ENCODE measurements at places on chromosomes 7 and 10.

DNA sequence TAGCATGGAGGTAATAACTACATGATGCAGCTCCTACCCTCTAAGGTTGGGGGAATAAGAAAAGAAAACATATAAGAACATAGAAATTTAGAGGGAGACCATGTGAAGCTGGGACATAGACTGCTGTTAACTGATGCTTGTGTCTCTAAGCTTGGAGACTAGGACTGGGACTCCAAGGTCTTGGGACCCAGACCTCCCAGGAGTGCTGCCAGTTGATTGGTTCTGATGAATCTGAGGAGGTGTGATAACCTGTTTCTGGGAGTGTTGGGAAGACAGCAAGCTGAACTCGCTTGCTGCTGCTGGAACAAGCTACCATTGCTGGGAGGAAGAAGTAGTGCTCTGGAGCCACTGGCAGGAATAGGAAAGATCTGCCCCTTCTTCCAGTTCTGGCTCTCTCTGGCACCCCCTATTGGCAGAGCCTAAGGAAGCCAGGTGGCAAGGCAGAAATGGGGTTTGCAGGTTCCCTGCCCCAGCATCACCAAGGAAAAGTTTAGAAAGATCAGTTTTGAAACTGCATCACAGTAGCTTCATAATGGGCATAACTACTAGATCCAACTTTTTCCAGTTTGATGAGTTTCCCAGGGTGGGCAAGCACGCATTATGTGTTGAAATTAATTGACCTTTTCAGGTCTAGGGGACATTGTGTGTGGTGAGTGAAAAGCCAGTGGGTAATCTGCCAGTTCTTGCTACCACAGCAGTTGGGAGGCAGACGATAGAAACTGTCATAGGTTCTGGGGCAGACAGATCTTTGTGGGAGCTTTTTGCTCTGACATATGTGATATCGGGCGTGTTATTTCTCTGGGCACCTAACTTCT, 140.7 kb downstream of the SND1 start:
- DNase-seq: peak; percentile 44

GRCh38 chr7:97752215-97752614, 20.3 kb downstream of the TAC1 start:
- DNase-seq: no peak

DNA sequence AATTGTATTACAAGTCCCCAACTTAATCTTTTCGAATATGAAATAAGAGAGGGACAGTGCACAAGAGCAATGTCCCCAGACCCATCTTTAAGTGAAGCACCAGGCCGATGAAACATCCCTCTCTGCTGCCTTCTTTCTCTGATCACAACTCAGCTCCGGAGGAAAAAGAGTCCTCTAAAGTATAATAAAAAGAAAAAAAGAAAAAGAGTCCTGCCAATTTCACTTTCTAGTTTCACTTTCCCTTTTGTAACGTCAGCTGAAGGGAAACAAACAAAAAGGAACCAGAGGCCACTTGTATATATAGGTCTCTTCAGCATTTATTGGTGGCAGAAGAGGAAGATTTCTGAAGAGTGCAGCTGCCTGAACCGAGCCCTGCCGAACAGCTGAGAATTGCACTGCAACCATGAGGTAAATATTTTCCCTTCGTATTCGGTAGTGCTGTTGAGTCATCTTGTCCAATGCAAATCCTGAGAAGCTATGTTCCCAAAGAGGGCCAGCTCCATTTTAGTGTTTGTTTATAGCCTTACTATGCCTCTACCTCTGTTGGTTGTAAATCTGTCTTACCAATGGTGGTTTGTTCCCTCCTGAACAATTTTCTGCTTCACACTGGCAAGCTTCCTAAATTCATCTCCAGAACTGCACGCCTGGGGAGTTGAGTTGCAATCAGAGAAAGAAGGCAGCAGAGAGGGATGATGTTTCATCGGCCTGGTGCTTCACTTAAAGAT, at the start of gene IFIT2:
Gene IFIT2, plus strand, starts transcription at position 326 of the 725 bp plus-strand sequence. Its CDS starts 78 bp downstream, at position 404.
- peak; percentile 73 for DNase-seq

GRCh38 chr7:76065016-76065612, 17.2 kb downstream of the MDH2 start:
- no peak for DNase-seq

GRCh38 chr10:116845823-116846222, 3.5 kb upstream of the ENO4 start:
- no peak for DNase-seq

- peak; percentile 67 for DNase-seq
Observed at GRCh38 chr7:53504914-53505313, 469.5 kb downstream of the POM121L12 start.

GRCh38 chr10:33215635-33216034, 118.8 kb downstream of the NRP1 start:
- DNase-seq: peak; percentile 29

DNA sequence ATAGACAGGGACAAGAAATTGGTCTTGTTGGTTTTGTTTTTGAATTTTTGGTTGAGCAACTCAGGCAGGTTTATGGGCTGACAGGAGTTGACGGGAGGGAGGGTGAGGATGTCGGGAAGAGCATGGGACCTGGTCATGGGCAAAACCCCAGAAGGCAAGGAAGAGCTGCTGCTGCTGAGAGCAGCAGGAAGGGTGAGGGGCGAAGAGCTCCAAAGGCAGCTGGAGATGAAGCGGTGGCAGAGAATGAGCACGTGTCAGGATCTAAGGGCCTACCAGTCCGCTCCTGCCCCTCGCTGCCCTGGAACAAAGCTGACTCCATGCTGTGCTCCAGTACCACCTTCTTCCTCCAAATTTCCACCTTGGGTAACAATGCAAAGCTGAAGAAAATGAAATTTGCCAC, 84.3 kb downstream of the ARHGAP22 start:
- no peak for DNase-seq

DNA sequence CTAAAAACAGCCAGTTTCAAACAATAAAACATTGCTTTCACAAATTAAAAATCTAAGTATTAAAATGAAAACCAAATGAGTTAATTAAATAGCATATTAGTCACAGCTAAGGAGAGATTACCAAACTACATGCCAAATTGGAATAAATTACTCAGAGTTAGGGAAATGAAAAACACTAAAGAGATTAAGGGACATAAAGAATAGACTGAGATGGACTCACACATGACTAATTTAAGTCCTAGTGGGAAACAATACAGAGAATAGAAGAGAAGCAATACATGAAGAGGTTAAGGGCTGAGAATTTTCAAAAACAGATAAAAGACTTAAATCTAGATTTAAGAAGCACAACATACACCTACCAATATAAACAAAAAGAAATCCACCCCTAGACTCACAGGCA, 110.6 kb downstream of the ZFAND4 start:
- DNase-seq: no peak
